CD8-positive, alpha-beta memory T cell (primary cell): ENCODE measurements at places on chromosomes 16 and 17. TPM values are rescaled to one million over a fixed set of nuclear protein-coding genes. Genes with fewer than 3 reads are reported as not detected.

The KRT39 gene
- not detected for total RNA-seq

The SOX8 gene
- total RNA-seq = 0.62 TPM

GRCh38 chr16:2366660-2367309, 26.3 kb upstream of the ABCA3 start:
- no peak for DNase-seq

GRCh38 chr17:48004983-48005382, 32.6 kb downstream of the COPZ2 start:
- no peak for DNase-seq

DNA sequence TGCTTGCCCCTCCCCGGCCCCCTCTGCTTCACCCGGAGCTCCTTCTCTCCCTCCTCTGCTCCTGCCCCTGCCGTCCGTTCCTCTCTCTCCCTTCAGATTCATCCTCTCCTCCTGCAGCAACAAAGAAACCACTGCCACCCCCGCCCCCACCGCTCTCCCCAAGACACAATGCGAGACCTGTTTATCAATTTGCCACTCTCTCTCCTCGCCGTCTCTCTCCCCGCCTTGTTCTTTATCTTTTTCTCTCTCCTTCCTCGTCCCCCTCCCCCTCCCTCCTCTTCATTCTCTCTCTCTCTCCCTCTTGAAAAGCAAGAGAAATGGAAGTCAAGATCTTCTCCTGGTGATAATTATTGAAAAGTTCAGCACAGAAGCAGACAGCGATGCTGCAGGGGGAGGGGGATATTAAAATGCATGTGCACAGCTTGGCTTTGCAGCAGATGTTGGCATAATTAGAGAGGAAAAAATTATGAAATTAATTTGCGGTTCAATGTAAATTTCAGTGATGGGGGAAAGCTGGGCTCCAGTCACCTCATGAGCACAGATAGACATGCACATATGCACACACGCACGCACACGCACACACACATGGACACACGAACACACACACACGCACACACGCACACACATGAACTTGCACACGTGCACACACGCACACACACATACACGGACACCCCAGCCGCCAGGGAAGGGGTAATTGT, 58.1 kb upstream of the CBFA2T3 start:
- no peak for DNase-seq
